AG20443 (cell line): ENCODE measurements at places on chromosomes 5 and 9.

- no peak for DNase-seq
Observed at GRCh38 chr9:97518166-97518908, 16.9 kb downstream of the TMOD1 start.

DNA sequence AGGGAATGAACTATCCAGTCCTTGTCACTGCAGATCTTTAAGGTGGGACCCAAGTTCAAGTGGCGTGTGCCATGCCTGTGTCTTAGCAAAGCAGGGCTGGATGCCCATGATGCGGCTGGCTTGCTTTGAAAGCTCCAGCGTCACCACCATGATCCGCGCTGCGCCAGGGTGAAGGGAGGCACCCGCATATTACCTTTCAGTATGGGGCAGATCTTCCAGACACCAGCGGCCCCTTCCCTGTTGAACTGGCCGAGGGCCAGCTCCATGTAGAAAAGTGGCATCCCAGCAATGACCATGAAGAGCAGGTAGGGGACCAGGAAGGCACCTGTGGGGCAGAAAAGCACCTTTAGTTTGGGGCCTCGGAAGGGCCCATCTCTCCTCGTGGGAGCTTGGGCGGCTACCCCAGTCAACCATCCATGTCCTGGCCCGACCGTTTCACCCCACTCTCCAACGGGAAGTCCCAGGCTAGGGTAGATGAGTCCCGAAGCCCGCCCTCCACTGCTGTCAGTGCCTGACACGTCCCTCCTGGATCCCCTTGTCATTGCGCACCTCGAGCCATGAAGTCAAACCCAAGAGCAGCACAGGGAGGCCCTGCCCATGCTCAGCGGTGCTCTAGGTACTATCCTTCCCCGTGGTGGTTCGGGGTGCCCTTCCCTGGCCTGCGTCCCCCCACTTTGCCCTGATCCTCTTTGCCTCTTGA lies 3.9 kb downstream of the SLC6A3 start:
- DNase-seq: no peak

DNA sequence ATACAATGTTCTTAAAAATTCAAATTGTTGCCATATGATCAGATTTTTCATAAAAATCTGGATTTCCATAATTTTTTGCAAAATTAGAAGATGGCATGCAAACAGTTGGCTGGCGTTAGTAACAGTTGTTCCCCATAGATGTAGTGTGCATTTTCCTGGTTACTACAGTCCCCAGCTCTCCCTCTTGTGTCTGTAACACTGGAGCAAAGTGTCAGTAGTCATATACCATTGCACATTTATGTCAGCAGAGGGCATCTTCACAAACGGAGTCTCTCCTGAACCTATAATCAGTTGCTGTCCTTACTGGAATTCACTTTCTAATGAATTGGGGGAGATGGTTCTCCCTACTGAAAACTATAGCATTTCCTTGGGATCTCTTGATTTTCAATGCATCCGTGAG lies 44.7 kb upstream of the DMAC1 start:
- no peak for DNase-seq

- DNase-seq: no peak
Observed at GRCh38 chr9:124355941-124356744, 59.1 kb downstream of the PSMB7 start.

DNA sequence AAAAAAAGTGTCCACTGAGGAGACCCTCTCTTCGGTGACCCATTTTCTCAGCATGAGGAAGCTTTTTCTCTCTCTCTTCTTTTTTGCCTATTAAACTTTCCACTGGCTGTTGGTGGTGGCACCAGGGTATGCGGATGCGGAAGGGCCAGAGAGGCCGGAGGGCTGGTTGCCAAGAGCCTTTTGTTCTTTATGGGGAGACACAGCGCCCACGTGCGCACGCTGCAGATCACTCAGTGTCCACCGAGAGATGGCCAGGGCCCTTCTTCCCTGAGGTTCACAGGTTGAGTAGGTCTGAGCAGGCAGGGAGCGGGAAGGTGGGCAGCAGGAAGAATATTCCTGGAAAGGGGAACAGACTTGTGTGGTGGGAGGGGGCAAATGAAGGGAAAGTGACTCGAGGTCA lies 69.1 kb downstream of the STK10 start:
- no peak for DNase-seq

DNA sequence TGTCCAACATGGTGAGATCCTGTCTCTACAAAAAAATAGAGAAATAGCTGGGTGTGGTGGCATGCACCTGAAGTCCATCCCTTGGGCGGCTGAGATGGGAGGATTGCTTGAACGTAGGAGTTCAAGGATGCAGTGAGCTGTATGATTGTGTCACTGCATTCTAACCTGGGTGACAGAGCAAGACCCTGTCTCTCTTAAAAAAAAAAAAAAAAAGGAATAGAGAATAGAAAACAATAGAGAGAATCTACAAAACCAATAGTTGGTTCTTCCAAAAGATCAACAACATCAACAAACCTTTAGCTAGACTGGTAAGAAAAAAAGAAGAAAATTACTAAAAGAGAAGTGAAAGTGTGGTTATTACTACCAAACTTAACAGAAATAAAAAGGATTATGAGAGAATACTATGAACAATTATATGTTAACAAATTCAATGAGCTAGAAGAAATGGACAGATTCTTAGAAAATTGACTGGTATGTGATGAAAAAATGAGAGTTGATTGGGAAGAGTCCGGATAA lies 8.1 kb upstream of the SLC38A9 start:
- no peak for DNase-seq

DNA sequence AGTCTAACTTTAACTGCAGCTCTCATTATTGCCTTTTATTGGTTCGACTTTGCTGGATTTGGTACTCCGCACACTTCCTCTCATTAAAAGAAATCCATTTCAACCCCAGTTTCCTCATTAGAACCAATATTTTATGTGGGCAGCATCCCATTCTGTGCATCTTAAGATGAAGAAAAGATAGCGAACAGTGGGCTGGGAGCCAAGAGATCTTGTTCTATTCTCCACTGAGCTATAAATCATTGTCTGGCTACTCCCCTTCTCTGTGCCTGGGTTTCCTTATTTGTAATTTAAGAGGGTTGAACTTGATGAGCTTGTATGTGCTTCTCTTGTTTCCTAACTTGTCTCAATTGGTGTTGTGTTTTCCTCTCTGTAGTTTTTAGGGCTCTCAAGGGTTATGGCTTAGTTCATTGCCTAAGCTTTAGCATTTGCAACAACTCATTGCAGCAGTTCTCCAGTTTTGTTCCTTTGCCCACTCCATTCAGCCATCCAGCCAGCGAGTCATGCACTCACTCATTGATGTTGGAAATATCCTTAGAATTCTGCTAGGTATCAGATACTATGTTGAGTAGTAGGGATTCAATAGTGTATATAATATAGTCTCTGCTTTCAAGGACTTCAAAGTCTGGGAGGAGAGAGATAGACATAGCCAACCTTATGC lies 273.3 kb upstream of the TNC start:
- no peak for DNase-seq

- no peak for DNase-seq
Observed at GRCh38 chr5:82222597-82223574, 55.3 kb downstream of the RPS23 start.

DNA sequence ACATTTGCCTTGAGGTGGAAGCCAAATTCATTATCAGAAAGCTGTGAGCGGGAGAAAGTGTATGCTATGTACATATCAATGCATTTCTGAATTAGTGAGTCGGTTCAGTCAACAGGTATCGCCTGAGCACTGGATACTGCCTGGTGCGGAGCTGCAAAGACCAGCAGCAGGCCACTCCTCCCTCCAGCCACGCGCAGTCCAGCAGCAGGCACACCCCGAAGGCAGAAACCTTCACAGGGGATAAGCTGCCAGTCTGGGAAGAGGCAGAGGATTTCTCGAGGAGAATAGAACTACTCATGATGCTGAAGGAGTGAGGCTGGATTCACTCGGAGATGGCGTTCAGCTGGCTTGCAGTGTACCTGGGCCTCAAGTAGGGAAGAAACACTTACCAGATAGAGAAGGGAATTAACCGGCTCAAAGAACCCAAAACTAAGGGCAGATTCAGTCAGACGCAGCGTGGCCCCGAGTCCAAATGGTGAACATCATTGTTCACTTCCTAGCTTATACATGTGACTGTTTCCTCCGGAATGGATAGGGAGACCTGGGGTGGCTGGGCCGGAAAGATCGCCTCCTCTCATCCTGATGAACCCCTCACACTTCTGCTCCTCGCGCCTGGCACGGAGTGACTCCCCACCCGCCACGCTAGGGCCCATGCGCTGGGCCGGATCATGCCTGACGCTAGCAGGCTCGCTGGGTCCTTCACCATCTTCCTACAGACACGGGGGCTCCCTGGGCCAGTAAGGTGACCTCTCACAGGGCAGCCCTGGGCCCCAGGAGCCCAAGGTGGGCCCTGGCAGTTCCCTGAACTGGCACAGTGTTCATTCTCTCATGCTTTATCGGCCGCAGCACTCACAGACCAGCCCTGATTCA lies 78.1 kb upstream of the SPATA31C2 start:
- DNase-seq: no peak

GRCh38 chr5:34624691-34625090 lies 31.4 kb upstream of the RAI14 start:
- no peak for DNase-seq

- no peak for DNase-seq
Observed at GRCh38 chr5:172365948-172366608, 82.5 kb upstream of the UBTD2 start.

DNA sequence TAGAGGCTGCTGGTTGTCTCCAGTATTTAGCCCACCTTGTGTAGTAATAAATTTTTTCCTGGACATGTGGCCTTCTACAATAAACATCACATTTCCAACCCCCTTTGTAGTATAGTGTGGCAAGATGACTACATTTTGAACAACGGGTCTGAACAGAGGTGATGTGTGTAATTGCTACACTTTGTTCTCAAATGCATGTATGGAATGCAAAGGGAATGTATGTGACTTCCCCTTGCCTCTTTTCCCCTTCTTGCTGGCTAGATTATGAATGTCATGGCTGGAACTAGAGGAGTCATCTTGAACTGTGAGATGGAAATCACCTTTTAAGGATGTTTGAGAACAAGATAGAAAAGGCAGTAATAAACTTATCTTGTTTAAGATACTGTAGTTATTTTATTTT lies 54.5 kb downstream of the PRR16 start:
- no peak for DNase-seq

- no peak for DNase-seq
Observed at GRCh38 chr5:124728331-124728967, 18.0 kb downstream of the ZNF608 start.

DNA sequence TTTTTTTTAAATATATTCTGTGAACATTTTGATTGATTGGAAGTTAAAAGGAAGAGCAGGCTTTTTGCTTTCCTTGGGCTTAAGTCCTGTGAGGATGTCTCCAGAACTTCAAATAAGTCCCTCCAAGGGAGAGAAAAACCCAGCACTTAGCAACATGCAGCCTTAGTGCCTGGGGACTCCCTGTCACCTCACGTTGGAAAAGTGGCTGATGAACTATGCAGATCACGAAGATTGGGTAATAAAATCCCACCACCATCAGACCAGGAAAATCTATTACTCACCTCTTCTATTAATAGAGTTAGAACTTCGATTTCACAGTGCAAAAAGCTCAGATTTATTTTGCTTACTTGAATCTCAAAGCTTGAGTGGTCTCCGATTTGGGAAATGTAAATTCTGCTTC lies 507.0 kb downstream of the MAT2B start:
- no peak for DNase-seq

- peak; percentile 52 for DNase-seq
Observed at GRCh38 chr5:37738057-37738691, 101.7 kb downstream of the GDNF start.

DNA sequence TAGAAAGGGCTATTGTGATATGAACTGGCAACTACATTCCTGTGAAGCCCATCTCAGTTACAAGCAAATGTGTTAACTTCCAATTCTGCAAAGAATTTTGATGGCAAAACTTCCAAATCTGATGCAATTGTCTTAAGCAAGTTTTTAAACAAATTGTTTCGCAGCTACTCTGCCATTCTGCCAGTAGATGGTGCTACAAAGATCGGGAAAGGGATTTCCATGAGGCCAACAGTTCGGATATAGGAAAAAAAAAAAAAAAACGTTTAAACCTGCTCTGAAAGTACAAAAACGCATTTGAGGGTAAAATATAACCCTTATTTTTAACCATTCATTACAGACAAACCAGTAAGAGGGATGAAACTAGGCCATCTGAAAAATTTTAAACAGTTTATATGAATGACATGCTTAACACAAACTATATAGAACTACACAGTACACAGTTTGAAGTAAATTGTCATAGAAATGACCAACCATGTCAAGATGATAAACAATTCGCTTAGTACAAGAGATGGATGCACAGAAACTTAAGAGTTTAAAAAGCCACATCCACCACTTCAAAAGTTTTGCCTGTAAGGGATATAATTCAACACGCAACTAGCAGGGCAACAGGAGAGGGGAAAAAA lies 2.2 kb downstream of the HNRNPA0 start:
- DNase-seq: peak; percentile 60

DNA sequence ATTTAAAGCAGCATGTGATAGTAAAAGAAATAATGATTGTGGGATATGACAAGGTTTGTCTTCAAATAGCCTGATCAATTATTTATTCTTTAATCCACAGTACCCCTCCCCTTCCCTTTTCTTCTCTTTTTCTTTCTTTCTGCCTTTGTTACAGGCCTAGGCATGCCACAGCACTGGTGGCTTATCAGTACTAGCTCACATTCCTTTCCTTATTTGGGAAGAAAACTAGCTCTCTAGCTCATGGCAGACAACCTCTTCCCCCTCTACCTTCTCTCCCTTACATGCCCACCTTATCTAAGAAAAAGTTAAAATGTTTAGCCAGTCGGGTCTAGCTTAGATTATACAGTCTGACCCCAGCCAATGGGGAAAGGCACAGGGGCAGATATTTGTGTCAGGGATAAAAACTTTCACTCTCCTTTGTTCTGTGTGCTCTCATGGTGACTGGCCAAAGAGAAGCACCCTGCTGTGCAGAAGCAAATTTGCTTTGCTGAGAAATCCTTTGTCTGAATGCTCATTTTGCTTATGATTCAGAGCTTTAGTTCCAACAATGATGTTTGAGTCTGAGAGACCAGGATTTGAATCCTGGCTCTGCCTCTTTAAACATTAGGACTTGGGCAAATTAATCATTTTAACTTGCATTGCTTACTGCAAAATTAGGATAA lies 75.8 kb upstream of the CDH12 start:
- no peak for DNase-seq

GRCh38 chr5:39235648-39236047 lies 16.3 kb upstream of the FYB1 start:
- no peak for DNase-seq

DNA sequence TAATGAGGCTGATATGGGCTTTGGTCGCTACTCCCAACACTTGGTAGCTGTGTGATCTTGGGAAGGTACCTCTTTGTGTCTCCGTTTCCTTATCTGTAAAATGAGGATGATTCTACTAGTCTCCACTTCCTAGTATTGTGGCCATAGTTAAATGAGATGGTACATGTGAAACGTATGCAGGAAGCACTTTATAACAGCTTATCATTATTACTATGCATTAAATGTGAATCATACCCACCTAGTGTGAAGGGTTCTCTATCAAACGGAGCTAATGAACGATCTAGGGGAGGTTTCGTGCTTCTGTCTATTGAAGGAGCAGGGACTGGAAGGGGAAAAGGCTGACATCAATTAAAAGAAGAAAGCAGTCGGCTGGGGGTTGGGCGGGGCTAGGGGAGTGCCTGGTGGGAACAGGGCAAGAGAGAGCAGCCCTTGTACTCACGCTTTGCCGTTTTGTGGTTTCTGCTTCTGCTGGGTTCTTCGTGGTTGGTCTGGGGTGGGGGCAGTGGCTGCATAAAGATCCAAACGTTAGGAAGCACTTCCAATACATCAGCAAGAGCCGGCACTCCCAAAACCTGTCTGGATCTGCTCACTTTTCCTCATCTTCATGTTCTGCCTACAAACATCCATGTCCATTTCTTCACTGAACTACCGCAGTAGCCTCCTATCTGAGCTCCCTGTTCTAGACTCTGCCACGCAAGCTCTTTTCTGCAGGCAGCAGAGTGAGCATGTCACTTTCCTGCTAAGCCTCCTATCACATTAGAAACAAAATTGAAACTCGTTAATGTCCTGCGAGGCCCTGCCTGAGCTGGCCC lies 30.8 kb downstream of the LCP2 start:
- no peak for DNase-seq
